Inflammatory macrophage treated with lipopolysaccharide for 1 hour (primary cell): ENCODE measurements at places on chromosomes 7 and 10.

GRCh38 chr7:142308326-142308725, 50.5 kb upstream of the PRSS58 start:
- no peak for DNase-seq

- no peak for DNase-seq
Measured at GRCh38 chr10:122459561-122460273, 1.6 kb upstream of the HTRA1 start.

GRCh38 chr7:129690701-129691100, 79.2 kb downstream of the NRF1 start:
- no peak for DNase-seq

DNA sequence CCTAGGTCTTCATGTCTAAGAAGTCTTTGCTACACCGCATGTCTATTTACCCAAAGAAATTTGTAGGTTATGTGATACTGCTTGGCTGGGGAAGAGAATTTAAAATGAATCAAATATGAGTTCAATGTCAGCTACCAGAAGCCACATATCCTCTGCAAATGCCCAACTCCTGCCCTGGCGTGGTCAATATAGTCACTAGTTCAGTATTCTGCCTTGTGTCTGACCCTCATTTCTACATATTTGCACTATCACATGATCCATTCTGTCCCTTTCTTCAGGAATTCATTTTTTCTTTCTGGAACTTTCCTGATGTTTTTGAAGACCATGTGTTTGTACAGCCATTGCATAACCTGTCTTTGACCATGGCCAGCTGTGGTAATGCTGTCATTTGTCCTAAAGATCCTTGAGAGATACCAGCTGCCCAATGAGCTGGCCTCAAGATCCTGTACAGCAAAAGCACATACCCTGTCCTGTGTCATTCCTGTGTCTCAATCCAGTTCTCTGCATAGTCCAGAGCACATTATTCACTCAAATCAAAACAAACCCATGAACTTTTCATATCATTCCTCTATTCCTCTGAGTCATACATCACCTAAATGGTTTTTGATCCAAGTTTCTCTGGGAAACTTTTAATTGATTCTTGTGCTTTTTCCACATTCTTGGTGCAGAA, 524.5 kb downstream of the PARD3 start:
- no peak for DNase-seq

GRCh38 chr10:28838908-28839307, 161.6 kb downstream of the BAMBI start:
- DNase-seq = no peak

GRCh38 chr10:6037422-6037821, 24.7 kb downstream of the IL2RA start:
- DNase-seq = no peak

DNA sequence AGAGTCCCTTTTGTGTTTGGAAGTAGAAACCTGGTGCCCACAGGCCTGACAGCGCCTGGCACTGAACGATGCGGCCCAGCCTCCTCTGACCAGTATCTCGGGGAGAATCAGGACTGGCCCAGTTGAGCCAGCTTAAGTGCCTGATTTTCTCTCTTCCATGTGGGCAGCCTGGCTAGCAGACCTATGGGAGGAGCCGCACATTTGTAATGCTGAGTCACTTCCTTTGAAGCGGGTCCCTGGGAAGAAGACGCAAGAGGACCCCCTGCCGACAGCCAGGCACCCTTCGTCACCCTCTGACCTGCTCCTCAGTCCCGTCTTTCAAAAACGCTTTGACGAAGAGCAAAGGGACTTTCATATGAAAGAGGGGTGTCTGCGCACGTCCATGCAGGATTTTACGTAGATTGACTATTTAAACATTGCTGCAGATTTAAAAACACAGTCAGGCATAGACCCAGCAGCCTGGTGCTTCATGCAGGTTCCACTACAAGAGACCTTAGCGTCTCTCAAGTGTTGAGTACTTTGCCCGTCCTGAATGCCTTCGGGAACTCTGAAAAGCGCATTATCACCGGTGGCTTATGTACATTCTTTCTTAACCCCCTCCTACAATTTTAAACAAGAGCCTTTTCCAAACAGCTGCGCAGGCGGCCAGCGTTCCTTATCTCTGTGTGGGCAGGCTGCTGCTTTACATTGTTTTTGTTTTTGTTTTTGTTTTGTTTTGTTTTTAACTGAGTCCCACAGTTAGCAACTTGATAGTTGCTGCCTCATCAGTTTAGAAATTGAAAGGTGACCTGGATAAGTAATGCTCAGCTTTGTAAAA, 36.5 kb upstream of the AP5Z1 start:
- DNase-seq = peak; percentile 70

DNA sequence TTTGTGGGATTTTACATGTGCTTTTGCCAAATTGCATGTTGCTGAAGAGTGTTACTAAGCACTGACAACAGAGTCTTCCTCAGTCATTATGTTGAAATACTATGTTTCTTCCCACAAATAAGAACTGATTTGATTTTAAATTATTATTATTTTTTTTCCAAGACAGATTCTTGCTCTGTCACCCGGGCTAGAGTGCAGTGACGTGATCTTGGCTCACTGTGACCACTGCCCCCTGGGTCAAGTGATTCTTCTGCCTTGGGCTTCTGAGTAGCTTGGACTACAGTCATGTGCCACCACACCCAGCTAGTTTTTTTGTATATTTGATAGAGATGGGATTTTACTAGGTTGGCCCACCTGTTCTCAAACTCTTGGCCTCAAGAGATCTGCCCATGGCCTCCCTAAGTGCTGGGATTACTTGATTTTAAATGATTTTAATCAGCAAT, 42.3 kb downstream of the MINPP1 start:
- no peak for DNase-seq

- DNase-seq = no peak
Measured at GRCh38 chr10:31090894-31091607, 59.4 kb upstream of the ZNF438 start.

GRCh38 chr7:6579446-6579845, 2.2 kb downstream of the ZDHHC4 start:
- peak; percentile 82 for DNase-seq

DNA sequence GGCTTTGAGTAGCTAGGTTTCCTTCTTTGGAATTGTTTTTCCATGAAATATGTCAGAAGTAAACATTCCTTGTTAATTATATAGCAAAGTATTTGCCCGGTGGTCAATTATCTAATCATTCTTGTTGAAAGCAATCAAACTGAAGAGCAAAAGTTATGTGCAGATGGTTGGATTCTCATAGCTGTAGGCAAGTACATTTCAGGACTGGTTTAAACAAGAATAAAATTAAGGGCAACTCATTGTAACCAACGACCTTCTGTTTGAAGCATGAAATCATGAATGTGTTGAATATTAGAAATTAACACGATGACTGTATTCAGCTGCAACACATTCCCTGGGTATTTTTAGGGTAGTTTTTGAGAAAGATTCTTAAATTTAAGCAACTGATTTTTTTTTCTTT, 61.8 kb upstream of the NMT2 start:
- no peak for DNase-seq

- no peak for DNase-seq
Measured at GRCh38 chr7:137657476-137658189, 189.1 kb downstream of the DGKI start.

- peak; percentile 25 for DNase-seq
Measured at GRCh38 chr7:148711191-148712102, 12.7 kb downstream of the CUL1 start.

GRCh38 chr7:70306173-70306572, 707.9 kb downstream of the AUTS2 start:
- DNase-seq = no peak

GRCh38 chr7:39580149-39580874, 14.1 kb downstream of the YAE1 start:
- peak; percentile 93 for DNase-seq

- DNase-seq = peak; percentile 74
Measured at GRCh38 chr7:137935884-137936508, 65.9 kb downstream of the CREB3L2 start.

DNA sequence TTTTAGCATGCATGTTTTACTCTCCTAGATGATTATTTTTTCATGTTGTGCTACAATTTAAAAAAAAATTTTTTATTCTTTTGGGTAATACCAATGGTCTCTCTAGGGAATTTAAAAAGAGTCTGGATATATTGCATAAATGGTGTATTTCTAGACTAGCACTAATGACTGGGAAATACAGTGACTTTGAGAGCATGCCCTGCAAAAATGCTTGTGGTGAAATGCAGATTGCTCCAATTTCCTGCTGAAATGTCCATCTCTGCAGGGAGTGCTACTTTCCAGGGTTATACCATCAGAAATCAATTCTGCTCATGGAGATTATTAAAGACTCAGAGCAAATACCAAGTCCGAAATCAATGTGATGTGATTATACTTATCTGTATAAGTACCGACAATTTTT, 186.1 kb downstream of the PRKG1 start:
- no peak for DNase-seq

GRCh38 chr10:23702977-23703414, 264.1 kb downstream of the OTUD1 start:
- DNase-seq = peak; percentile 50

DNA sequence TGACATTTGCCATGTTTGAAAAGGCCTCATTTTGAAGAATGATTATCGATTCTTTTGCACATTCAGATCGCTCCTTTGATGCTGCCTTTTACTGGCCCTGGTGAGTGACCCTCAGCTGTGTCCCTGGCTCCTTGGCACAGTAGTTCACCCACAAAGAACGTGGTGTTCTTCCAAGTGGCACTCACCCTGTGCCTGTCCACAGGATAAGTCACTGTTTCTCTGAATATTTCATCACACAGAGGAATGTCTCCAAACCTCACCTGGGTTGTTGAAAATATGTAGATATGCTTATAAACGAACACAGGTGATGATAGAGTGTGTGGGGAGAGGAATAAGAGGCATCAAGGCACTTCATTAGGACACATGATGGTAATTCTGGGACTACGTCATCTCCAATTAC, 810.7 kb downstream of the CCSER2 start:
- no peak for DNase-seq

GRCh38 chr7:17586711-17587110, 288.3 kb downstream of the AHR start:
- DNase-seq = no peak

- no peak for DNase-seq
Measured at GRCh38 chr10:126705951-126706565, 35.6 kb upstream of the C10orf90 start.

DNA sequence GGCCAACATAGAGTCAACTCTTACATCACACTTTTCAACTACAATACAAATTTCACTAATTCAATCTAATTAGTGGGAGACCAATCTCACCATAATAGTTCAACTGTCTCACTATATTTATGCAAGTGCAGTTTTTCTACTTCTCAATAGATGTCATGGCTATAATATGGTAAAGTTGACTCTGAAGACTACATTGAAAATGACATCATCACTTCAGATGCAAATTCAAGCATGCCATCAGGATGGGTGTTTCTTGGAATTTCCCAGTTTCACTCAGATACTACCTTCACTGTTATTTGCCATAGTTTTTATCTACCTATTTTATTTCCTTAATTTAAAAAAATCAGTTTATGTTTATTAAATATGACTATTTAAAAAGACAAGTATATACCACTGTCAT, 67.1 kb downstream of the ABLIM1 start:
- no peak for DNase-seq

DNA sequence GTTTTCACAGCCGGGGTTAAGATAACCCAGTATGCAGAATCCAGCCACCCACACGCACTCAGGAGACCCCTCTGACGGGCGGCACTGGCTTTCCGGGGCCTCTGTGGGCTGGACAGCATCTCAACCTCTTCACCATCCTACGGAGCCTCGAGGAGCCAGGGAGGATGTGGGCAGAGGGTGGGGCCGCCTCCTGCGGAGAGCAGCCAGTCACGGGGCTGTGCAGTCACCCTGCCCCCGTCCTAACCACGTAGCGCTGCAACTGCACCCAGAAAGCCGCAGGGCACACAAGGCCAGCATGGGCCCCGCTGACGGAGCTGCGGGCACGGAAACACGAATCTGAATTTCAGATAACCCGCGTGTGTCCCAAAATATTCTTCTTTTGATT, 270.3 kb downstream of the ELFN1 start:
- peak; percentile 85 for DNase-seq

DNA sequence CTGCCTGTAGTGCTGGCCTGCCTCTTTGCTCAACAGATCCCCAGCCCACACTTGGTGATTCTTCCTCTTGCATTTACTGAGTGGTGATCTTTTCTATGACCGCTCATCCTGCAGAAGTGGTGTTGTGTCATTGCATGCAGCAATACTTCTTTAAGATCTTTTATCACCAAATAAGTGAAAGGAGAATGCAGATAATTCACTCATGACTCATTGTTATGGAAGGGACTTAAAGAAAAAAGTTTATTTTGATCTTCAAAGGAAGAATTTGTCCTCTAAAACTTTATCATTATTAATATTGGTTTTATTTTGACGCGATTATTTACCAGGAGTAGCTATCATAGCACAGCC, 489.1 kb upstream of the CELF2 start:
- DNase-seq = peak; percentile 17

DNA sequence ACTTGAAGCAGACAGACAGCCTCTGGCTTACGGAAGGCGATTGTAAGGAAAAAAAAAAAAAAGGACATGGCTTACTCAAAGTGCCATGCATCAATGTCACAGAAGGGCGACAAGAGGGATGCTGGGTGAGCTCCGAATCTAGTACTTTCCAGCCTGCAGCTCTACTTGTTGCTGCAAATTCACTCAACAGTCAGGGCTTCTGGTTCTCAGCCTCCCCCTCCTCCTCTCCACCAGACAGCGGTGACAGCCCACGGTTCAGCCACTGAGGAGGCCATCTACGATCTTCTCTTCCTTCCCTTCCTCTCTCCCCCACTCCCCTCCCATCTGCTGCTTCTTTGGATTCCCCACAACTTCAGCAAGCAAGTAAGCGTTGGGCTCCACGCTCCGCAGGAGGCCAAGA, 63.5 kb downstream of the PRKAG2 start:
- DNase-seq = no peak

GRCh38 chr10:70034232-70034631, 18.4 kb upstream of the MACROH2A2 start:
- DNase-seq = no peak

GRCh38 chr7:128053023-128053422, 21.8 kb upstream of the LRRC4 start:
- DNase-seq = no peak

GRCh38 chr7:155724327-155725005, 80.0 kb downstream of the RBM33 start:
- DNase-seq = no peak

- peak; percentile 45 for DNase-seq
Measured at GRCh38 chr10:46077141-46077554, 31.1 kb upstream of the MSMB start.

DNA sequence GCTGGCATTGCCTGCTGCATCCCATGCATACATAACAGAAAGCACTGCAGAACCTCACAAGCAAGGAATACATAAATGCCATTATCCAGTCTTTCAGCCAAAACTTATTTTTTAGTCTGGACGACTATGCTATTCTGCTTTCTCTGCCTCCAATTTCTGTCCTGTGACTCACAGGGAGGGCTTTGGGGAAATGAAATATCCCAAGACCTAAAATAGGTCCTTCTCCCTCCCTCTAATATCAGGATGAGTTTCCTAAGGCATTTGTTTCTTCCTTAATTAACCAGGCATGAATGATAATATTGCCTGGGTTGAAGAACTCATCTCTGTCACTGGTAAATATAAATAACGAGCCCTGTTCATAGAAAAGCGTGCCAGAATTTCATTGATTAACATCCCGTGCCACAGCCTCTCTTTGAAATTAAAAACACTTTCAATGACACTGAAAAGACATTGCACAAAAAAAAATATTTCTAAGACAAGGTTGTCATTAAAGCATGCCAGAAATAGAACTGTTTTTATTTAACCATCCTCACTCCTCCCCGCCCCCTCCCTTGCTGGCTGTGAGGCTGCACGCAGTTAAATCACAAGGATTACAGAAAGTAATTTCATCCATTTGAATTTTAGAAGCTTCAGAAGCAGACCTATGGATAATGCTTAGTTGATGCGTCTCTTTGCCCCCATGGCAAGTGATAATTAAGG, 103.0 kb upstream of the ANKRD1 start:
- no peak for DNase-seq
